ENCODE measurements at places on chromosomes 12 and 14. TPM values are rescaled to one million over a fixed set of nuclear protein-coding genes. Genes with fewer than 3 reads are reported as not detected.
A peak's percentile ranks its signal among the peaks of the same experiment; 100 is the strongest.

- DNase-seq, result no peak
Measured at GRCh38 chr14:76129851-76130576, 21.7 kb upstream of the GPATCH2L start.

ZFHX2 gene
- total RNA-seq, result 0.63 TPM

GRCh38 chr14:92259613-92260357 is 63.2 kb upstream of the SLC24A4 start:
- DNase-seq, result no peak

DNA sequence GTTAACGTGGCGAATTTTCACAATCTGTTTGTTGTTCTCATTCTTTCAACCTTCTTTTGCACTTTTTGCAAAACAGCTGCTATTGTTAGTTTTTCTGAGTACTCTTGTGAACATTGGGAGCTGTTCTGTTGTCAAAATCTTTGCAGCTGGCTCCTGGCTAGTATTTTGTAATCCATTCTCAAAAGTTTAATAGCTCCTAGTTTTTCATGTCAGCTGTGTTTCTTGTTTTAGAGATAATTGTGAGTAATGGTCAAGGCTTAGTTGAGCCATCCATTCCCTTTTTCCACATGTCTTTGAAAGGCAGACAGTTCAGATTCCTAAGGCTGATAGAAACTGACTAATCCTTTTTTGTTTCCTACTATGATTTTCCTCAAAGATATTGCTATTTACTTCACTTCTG is 39.1 kb upstream of the CRADD start:
- DNase-seq, result no peak

KCNMB4 gene
- 2.3 TPM for total RNA-seq

GZMB gene
- total RNA-seq, result 1.7 TPM

GRCh38 chr14:59905188-59905587 is 14.8 kb upstream of the LRRC9 start:
- no peak for DNase-seq

DNA sequence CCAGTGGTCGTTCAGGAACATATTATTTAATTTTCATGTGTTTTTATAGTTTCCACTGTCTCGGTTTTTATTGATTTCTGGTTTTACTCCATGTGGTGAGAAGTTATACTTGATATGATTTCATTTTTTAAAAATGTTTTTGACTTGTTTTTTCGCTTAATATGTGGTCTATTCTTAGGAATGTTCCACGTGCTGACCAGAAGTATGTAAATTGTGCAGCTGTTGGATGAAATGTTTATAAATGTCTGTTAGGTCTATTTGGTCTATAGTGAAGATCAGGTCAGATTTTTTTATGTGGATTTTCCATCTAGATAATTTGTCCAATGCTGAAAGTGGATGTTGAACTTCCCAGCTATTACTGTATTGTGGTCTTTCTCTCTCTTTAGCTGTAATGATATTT is 433.8 kb upstream of the MIS18BP1 start:
- no peak for DNase-seq

IPO4 gene
- total RNA-seq, result 24.1 TPM

CTSG gene
- total RNA-seq, result 2.0 TPM

HPD gene
- 0.82 TPM for total RNA-seq

DNA sequence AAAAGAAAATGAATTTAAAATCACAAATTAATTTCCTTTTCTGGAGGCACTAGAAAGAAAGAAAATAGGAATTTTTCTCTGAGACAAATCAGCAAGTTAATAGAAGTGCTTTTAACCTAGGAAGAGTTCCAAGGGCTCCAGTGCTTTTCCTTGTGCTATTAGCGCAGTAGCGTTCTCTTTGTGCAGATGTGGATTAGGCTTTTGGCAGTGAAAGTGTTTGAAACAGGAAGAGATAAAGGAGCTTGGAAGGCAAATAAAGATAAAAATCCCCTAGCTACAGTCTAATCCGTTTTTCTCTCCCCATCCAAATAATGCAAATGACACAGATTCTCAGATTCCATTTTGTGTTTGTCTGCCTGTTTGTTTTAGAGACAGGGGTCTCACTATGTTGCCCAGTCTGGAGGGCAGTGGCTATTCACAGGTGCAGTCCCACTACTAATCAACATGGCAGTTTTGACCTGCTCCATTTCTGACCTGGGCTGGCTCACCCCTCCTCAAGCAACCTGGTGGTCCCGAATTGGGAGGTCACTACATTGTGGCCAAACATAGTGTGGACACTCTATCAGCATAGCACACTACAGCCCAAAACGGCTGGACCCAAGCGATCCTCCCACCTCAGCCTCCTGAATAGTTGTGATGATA is 166.1 kb downstream of the PAWR start:
- DNase-seq, result no peak

- DNase-seq, result peak; percentile 11
Measured at GRCh38 chr14:94571950-94572349, 9.3 kb upstream of the SERPINA5 start.

PLD4 gene
- under 0.01 TPM for total RNA-seq

KRT71 gene
- not detected for total RNA-seq

DNA sequence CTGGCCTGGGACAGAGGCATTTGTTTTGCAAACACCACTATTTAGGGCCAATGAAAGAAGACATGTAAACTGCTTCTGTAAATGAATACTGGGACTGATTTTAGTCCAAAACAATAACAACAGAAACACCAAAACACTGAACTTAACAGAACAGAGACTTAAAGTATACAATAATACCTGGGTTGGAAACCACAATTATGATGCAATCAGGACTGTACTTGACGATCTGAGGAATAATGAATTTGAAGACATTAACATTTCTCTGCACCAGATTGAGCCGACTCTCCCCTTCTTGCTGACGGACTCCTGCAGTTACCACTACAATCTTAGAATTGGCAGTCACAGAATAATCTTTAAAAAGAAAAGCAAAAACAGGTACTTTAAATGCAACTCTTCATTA is 13.9 kb downstream of the LDHB start:
- no peak for DNase-seq

- DNase-seq, result no peak
Measured at GRCh38 chr12:51124504-51124903, 41.1 kb upstream of the CSRNP2 start.

- no peak for DNase-seq
Measured at GRCh38 chr14:32629236-32629635, 300.1 kb downstream of the AKAP6 start.

GRCh38 chr14:76339728-76340615 is 36.0 kb upstream of the ESRRB start:
- DNase-seq, result no peak

FOXG1 gene
- not detected for total RNA-seq

B4GALNT1 gene
- 0.84 TPM for total RNA-seq

GRCh38 chr14:26810631-26811030 is 212.8 kb upstream of the NOVA1 start:
- DNase-seq, result no peak

DCTN2 gene
- 112 TPM for total RNA-seq

GRCh38 chr12:6960593-6961277 is 9.6 kb downstream of the PTPN6 start:
- no peak for DNase-seq

- DNase-seq, result no peak
Measured at GRCh38 chr12:27521066-27521465, 2.9 kb upstream of the PPFIBP1 start.
